ENCODE measurements at places on chromosomes 16 and 17.

GRCh38 chr17:79792984-79793923 is 3.6 kb downstream of the CBX8 start:
- no peak for DNase-seq

DNA sequence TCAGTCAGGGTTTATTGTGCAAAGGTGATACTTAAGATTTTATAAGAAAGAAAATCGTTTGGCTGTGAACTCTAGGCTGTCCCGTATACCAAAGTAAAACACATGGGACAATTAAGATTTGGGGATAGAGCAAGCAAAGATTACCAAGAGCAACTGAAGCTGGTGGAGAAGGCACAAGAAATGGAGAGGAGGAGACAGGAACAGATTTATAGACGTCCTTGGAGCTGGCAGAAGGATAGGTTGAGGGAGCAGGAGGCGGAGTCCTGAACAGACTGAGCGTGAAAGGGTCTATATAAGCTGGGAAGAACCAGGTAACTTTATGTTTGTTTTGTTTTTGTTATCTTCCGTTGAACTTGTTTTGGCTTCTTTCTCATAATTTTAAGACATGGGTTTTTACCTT is 3.8 kb downstream of the TNRC6C start:
- DNase-seq, result no peak

DNA sequence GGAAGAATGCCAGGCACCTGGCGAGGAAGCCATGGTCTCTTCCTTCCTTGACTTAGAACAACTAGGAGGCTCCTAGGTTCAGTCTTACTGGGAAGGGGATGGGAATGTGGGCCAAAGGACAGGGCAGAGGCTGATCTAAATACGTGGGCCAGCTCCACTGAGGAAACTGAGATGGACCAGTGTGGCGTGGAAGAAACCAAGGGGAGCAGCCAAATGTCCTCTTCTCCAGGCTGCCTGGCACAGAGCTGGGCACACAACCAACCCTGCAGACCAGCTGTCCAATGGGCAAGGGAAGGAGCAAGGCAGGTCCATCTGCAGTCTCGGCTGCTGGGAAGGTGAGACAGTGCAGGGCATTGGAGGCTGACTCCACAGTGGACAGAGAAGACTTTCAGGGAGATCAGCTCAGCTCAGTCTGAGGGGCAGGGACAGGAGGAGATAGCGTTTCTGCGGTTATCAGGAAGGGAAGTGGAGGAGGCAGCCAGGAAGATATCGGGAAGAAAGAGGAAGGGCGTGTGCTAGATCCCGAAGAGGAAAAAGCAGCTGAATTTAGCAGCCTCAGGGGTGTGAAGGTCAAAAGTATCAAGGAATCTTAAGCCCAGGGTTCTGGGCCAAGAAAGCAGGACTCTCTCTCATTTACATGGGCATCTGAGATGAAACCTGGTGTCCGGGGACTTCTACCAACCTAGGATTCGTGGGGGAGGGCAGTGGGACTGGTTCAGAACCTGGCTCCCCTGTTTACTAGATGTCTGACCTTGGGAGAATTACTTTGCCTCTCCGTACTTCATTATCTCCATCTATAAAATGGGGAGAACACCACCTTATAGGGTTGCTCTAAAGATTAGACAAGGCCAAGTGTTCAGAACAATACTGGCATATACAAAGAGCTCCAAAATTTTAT is 1.8 kb downstream of the KIFC3 start:
- peak; percentile 47 for DNase-seq

DNA sequence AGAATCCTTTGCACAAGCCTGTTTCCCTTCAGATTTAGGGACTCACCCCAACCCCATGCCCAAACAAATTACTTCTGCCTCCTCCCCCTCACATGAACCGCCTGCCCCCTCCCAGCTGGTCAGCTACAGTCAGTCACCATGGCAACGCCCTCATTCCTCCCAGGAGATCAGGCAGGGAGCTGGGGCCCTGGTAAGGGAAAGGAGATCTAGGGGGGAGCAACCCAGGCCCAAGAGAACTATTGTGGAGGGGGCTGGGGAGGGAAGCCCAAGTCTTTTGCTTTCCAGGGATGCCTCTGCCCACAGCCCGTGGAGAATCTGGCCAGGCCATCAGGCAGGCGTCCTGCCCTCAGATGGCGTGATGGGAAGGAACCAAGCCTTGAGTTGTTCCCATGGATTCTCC is 2.8 kb downstream of the FAM171A2 start:
- no peak for DNase-seq

DNA sequence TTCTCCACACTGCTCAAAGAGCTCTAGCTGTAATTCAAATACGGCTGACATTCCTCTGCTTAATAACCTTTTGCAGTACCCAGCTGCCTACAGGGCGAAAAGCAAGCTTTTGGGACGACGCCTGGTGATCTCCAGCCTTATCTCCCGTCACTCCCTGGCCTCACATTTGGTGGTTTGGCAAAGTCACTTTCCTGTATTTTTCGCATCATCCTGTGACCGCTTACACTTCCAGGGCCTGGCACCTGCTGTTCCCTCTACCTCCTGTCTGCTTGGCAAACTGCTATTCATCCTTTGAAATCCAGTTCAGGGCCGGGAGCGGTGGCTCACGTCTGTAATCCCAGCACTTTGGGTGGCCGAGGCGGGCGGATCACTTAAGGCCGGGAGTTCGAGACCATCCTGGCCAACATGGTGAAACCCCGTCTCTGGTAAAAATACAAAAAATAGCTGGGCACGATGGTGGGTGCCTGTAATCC is 2.7 kb upstream of the BHLHA9 start:
- DNase-seq, result no peak

DNA sequence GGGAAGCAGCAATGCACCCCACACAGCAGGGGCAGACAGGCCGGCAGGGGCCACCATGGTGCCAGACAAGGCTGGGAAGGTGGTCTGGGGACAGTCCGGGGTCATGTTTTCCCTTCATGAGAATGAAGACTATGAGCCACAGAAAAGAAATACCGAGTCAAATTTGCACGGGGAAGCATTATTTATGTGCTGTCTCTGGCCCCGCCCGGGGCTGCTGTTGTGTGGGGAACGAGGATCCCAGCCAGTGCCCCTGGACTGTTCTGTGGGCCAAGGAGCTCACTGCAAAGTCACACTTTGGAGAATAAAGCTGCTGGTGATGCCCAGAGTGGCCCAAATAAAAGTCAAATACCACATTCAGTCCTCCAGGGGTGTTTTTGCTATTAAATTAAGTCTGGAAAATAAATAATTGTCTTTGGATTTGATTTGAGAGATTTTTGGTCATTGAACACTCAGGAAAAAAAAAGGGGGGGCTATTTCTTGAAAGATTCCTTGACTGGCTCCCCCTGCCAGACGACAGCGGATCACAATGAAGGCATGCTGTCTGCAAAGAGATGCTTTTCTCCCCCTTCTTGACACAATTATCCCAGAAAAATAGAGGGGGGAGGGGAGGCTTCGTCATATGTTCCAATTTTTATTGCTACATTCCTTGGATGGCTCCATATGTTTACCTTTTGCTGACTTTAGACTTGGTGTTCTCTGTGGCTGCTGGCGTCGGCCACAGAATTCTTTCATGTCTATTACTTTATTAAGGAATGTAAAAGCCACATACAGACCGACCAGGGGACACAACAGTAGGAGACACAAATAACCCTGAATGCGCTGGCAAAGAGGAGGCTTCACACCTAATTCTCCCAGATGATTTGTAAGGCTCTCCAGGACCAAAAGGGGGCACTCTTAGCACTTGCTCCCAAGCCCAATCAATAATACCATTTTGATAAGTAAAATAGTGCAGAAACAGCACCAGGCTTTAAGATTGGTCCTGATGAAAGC is 27.1 kb upstream of the ANKFN1 start:
- no peak for DNase-seq
